ENCODE measurements at places on chromosomes 4 and X. TPM values are rescaled to one million over a fixed set of nuclear protein-coding genes. Genes with fewer than 3 reads are reported as not detected.

KIF4A gene
- 0.08 TPM for total RNA-seq

HERC5 gene
- 12.3 TPM for total RNA-seq

SLC6A14 gene
- total RNA-seq: not detected

SLC10A7 gene
- 14.2 TPM for total RNA-seq

APELA gene
- not detected for total RNA-seq

ZCCHC18 gene
- 24.2 TPM for total RNA-seq

All from naive thymus-derived CD8-positive, alpha-beta T cell (primary cell).